BE2C (cell line): ENCODE measurements at places on chromosomes 5 and 9.

DNA sequence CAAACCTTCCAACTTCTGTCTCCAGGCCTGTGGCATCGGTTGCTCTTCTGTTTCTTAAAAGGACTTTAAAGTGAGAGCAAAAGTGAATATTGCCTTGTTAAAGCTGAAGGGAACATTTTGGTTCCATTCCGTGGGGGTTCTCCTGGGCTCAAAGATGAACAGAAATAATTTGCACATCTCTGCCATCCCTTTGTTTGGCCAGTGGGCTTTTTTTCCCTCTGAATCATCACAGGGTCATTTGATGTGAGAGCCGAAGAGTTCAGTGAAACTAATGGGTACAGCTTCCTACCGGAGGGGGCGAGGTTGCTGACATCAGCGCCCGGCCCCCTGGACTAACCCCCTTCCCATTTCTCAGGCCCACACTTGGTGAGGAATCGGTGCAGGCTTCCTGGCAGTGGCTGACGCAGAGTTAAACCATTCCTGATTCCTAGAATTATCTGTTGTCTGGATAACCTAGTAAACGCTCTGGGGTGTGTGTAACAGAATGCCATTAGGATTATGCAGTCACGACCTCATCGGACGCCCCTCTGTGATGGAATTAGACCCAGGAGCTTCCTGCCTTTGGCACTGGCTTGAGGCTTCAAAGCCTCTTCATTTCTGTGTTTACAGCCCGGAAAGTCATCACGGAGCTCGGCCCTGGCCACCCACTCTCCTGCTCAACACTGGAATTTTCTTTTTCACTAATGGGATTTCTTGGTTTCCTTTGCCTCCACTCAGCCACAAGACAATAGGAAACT lies 61.6 kb upstream of the RPL26L1 start:
- no peak for DNase-seq

- DNase-seq = no peak
These were observed 28.5 kb downstream of the ESM1 start for GRCh38 chr5:54956922-54957321.

DNA sequence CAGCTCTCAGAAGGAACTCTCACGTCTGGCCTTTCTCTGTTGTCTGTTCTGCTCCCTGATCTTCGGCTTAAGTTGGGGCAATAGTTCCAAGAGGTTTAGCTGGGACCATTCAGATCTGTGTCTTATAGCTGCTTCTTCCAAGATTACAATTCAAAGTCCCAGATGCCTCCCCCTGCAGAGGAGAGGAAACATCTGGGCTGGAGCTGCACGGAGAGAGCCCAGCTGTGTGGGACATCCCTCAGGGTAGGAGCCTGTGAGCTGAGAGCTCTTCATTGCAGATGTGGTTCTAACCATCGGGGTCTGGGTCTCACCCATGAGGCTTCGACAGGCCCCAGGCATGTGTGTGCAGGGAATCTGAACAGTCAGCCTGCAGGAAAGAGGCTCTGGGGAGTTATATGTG lies 9.0 kb upstream of the PHF19 start:
- no peak for DNase-seq

DNA sequence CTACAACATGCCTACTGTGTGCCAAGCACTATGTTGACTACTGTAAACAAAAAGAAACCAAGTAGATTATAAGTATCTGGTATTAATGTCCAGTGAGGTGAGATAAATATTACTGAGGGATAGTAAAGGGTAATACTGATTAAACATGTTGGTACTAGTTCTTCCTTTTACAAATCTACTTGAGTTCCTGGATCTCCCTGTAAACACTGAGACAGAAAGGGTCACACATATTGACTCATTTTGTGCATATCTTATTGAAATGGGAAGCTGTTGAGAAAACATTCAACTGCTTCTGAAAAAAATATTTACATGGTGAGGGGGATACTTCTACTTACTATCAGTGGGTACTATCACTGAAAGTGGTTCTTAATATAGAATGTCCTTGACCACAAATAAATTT lies 24.3 kb downstream of the EFNA5 start:
- no peak for DNase-seq

DNA sequence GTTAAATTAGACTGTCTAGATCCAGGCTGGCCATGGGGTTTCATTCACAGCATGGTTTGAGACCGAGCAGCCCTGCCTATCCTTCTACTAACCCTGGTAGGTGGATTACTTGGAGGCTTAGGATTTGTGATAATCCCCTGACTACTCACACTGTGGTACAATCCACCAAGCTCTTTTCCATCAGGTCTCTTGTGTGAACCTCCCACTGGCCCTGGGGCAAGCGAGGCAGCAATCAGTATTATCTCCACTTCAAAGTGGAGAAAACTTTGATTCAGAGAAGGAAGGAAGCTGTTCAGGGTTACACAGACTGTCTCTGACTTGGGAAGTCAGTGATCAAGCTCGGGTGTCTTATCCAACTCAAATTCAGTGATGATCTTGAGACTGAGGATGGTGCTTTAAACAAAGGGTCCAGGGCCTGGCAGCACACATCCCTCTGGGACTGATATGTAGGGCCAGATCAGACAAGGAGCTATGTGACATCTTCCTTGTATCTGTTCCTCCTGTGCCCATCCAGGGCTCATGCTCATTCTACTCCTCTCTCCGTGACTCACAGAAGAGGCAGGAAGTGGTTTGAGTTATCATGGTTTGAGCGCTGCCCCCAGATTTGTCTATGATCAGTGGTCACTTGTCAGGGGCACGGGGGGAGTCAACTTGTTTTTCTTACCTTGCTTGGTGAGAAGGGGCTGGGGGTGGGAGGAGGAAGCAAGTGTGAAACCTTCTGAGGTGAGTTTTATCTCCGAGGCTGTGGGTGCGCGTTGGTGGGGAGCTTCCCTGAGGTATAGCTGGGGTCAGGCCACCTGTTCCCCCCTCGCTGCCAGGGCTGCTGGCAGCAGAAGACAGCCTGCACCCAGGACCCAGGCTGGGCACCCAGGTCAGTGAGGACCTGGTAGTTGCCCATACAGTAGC lies 48.6 kb downstream of the RGS3 start:
- DNase-seq = no peak

GRCh38 chr9:110543631-110544051 lies 35.9 kb downstream of the SVEP1 start:
- no peak for DNase-seq
